ENCODE measurements at places on chromosomes 12 and 14. TPM values are rescaled to one million over a fixed set of nuclear protein-coding genes. Genes with fewer than 3 reads are reported as not detected.

Gene SMIM41
- 0.84 TPM for total RNA-seq

Gene SLC39A5
- total RNA-seq: not detected

DNA sequence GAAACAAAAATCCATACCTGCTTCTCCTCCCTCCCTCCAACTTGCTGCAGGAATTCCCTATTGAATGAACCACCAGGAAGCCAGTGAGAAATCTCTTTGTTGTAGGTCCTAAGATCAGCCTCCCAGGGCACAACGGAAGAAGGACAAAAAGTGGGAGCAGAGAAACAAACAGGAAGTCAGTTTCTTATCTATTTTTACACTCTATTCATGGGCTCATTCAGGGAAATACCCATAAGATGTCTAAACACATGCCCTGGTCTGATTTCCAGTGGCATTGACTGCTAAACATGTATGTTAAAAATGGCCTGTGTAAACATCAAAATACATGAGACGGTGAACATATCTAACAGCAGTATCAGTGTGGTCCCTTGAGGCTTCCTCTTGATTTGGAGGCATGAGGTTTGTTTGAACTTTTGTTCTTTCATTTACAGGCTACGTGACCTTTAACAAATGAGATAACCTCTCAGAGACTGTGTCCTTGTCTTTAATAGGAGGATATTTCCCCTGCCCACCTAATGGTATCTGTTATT lies 18.8 kb downstream of the GPR65 start:
- no peaks in the 10 kb centered on the region for H3K4me1 ChIP-seq
- H3K4me3 ChIP-seq: no peak overlapping the region
- H3K27me3 ChIP-seq: no peaks in the 10 kb centered on the region
- no peak overlapping the region for H3K27ac ChIP-seq
- DNase-seq: no peak

Gene PPP1R1A
- total RNA-seq: 13.6 TPM

Gene GALNT16
- total RNA-seq: 7.0 TPM
